Activated CD4-positive, alpha-beta T cell treated with anti-CD3 and anti-CD28 coated beads, Interleukin-2, Interleukin-6, amounts not matched to agents 100 ng/mL and 50 ng/mL, durations not matched to agents 16 hours and 8 hours (primary cell): ENCODE measurements at places on chromosomes 11 and 22.

GRCh38 chr11:125241104-125241503 is 76.6 kb downstream of the PKNOX2 start:
- DNase-seq: no peak

DNA sequence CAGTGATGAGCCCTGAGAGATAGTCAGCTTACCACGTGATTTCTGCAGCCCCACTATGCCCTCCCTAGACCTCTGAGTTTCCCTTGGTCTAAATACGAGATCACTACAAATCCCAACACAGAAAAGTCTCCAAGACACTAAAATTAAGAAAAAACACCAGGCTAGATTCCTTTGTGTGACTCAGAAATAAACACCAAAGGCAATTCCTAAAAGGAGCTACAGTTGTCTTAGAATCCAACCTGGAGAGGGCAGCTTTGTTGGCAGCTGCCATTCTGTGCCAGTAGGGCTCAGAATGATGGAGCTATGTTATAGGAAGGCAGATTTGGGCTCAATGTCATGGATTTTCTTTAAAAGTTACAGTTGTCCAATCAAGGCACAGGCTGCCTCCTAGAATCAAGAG is 37.1 kb upstream of the HMGXB4 start:
- DNase-seq: no peak

DNA sequence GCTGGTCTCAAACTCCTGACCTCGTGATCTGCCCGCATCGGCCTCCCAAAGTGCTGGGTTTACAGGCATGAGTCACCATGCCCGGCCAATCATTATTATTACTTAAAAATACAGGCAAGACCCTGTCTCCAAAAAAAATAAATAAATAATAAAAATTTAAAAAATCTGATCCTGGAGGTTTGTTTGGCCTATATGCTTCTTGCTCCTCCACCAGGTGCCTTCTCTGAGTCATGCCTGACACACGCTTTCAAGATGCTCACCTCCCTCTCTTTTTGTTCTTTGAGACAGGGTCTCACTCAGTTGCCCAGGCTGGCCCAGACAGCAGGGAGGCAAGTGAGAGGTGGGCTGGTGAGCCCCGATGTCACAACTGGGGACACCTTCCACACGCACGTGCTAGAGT is 13.5 kb downstream of the ZC3H7B start:
- no peak for DNase-seq

DNA sequence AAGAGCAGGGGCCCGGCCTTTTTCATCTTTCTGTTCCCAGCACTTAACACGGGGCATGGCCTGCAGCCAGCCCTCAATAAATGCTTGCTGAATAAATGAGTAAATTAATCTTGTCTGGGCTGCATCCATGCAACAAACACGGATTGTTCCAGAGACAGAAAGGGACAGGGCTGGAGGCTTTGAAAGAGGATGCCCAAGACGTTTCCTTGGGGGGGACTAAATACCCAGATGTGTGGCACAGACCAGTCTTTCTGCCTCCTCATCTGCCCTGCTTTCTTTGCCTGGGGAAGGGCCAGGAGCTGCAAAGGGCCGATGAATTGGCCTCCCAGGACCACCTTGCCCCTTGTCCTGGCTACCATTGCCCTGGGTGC is 40.4 kb downstream of the SHISAL1 start:
- no peak for DNase-seq

GRCh38 chr11:118887206-118887605 is 3.5 kb downstream of the CXCR5 start:
- no peak for DNase-seq

DNA sequence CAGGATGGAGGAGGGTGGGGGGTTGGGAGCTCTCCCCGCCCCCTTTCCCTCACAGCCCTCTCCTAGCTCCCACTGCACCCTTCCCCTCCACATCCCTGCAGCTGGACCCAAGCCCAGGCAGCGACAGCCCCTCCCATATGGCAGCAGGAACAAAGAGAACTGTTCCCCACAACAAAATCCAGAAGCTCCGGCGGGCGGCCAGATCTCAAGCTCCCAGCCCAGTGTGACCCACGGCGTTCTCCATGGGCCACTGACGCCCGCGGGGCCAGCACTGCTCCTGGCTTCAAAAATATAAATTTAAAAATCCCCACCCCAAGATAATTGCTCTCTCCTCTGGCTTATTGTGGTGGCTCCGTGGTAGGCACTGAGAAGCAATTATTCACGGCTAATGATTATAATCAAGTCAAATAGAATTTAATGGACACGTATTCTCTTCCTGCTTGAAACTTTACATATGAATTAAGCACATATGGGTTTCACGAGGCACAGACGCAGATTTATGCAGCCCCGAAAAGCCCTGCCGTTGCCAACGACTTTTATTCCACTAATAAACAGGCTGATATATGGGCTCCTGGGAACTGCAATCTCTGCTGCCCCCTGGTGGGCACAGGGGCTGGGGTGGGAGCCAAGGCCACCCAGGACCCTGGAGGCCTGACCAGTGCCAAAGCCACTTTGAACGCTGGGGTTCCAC is 17.5 kb downstream of the MACROD1 start:
- DNase-seq: peak; percentile 74

GRCh38 chr22:21022955-21023614 is 8.1 kb downstream of the P2RX6 start:
- no peak for DNase-seq

DNA sequence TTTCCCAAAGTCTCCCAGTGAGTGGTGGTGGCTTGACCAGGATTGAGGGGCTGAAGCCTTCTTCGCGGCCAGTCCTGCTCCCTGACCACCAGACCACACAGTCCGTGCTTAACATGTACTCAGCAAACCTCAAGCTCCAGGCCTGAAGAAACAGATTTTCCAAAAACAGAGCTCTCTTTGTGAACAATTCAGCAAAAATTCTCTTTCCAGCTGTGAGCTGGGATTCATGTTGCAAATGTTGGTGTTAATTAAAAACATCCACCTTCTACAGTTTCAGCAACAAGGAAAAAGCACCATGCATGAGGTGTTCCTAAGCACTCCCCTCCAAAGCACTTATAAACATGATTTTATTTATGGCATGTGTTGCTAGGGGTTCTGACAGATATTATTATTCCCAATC is 129.5 kb downstream of the ETS1 start:
- no peak for DNase-seq

- no peak for DNase-seq
These were observed 43.6 kb upstream of the CD5 start for GRCh38 chr11:61058583-61059259.

GRCh38 chr11:63945477-63946163 is 6.8 kb downstream of the NAA40 start:
- peak; percentile 54 for DNase-seq

GRCh38 chr11:126053415-126054286 is 9.0 kb downstream of the CDON start:
- no peak for DNase-seq

DNA sequence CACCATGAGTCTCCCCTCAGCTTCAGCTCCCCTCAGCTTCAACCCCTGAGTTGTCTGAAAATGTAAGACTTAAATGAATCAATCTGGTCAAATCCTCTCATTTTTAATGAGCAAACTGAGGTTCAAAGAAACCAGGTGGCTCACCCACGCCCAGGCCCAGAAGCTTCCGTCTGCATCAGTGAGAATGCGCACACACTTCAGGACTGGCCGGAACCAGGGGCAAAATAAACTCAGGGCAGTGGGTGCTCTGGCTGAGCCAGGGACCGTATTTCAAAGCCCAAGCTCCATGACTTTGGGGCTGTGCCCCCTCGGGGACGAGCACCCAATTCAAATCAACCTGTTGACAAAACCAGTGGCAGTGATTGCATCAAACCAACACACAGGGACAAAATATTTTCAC is 3.1 kb downstream of the SULT4A1 start:
- DNase-seq: no peak

DNA sequence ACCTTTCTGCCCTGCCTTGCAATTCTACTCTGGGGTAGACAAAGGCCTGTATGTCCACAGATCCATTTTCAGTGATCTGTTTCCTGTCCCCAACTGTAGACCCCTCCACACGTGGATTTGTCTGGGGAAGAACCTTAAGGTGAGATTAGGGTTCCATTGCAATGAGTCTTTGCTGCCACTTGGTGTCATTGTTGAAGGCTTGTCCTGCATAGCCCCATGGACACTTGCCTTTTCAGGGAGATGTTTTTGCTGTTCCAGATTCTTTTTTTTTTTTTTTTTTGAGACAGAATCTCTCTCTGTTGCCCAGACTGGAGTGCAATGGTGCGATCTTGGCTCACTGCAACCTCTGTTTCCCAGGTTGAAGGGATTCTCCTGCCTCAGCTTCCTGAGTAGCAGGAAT is 21.8 kb downstream of the SERPING1 start:
- no peak for DNase-seq
